ENCODE measurements at places on chromosomes 7 and 10.

DNA sequence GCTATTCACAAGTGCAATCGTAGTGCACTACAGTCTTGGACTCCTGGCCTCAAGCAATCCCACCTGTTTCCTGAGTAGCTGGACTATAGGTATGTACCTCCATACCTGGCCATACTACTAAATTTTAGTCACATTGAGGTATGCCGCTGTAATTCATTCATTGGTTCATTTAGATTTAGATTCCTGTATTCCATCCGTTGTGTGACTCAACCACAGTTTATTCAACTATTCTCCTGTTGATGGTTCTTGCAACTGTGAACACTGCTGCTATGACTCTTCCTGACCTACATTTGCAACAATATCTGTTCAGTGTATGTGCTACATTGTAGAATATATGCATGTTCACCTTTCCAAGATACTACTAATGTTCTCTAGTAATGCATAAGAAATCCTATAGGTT is 8.0 kb upstream of the ZCCHC24 start:
- no peak for DNase-seq

- DNase-seq = no peak
Measured at GRCh38 chr10:61752111-61753011, 89.6 kb downstream of the CABCOCO1 start.

DNA sequence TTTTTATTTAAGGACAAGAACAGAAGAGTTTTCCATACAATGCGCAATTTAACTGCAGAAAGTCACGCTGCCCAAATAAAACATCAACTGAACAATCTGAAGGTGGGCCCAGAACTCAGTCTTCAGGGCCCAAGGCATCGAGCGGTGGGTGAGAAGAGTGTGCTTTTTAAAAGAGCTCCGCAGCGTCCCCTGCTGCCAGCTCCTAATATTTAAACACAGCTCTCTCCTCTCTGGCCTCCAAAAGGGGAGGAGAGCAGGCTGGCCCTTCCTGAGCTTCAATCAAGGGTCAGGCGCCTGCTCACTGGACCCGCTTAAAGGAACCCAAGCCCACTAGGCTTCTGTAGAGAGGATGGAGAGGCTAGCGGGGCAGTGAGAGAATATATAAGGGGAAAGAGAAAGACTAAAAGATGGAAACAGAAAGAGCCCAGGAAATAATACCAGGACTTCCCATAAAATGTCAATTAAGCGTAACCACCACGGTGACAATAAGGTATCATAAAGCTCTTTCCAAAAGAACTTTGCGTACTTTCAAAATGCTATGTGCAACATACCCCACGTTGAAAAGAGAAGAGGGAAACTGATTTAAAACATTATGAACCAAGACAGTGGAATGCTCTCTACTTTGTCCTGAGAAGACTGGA is 2.8 kb downstream of the FAM53B start:
- DNase-seq = peak; percentile 84

DNA sequence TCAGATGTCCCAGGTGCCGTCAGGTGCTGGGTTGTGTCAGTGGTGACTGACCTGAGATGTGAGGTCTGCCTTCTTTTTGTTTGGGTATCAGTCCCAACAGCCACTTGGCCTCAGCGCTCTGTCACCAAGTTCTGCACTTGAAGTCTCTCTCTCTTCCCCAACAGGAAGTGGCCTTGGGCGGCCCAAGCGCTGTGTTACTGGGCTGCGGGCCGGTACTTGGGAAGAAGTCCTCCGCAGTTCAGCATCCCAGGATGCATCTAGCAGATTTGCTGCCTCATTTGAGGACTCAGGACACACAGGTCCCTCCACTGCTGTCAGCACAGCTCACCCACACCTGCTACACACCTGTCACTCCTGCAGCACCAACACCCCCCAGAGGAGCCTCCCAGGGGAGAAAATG is 40.1 kb downstream of the LYZL2 start:
- DNase-seq = no peak

DNA sequence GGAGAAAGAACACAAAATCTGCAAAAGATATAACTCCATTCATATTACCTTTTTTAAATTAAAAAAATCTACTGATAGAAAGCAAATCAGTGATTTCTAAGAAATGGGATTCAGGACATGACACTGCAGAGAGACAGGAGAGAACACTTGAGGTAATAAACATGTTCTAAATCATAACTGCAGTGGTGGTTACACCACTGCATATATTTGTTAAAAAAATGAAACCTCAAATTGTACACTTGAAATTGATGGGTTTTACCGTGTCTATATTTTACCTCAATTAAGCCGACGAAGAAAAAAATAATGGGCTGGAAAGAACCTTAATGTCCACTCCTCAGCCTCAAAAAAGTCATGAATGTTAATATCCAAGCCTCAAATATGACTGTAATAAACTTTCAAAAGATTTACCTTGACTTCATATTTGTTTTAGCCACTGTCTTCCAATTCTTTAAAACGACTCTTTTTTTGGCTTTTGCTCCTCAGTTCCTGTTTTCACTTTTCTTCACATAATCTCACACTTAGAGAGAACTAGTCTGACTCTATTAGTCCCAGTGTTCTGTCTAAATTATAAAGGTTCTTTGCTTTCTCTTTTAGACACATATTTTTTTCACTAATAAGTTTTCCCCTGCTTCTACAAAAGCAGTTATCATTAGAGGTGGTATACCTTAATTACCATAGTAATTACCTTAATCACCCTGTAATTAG is 502.4 kb downstream of the GRM8 start:
- DNase-seq = no peak

- DNase-seq = no peak
Measured at GRCh38 chr7:123979876-123980275, 53.0 kb downstream of the TMEM229A start.

- no peak for DNase-seq
Measured at GRCh38 chr7:8638076-8638475, 204.7 kb downstream of the NXPH1 start.

DNA sequence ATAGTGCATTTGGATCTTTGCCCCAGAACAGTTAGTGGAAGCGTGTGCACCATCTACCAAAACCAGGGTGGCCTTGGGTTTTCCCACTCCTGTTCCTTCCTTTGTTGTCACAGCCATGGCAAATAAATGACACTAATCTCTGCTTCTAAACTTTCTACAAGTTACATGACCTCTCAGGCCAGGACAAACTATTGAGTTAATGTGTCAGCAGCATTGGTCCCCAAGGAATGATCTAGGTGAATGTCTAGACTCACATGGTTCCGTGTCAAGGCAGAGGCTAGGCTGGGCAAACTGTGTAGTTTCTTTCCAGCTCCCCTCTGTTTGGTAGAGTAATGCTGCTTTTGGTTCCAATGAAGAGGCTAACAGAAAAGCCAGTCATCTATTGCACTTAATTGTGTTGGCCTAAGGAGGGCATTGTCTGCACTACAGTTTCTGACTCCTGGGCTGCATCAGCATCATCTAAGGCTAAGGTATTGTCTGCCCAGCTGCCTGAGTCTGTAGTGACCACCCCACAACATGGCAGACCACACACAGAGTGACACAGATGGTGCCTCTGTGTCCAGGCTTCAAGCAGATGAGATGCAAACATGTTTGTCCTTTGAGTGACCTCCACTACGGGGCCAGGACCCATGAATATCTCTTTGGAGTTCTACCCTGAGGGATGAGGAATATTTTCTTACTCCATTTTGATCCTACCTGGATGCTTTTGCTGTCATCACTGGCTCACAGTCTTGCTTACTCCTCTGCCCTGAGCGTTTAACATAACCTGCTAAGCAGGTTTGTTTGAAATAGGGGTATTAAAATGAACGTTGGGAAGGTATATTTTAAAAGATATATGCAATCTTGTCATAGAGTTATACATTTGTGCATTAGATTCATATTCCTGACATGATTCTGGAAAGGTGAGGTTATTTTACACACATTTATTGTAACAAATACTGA is 1.7 kb downstream of the CYP3A4 start:
- DNase-seq = no peak

DNA sequence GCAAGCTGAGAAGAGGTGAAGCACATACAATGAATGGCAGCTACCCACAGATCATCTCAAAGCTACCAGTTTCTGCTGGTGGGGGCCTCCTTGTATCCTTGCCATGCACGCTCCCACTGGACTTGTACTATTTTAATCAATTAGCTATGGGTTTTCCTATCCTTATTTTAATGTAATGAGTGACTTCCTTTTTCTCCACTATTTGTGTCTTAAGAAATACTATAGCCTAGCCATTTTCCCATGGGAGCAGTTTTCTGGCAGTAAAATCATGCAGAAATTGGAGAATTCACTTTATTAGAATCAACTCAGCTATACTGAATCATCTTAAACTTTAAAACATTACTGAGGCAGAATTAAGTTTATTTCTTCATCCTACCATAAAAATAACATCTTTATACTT is 73.5 kb downstream of the CTNNA3 start:
- DNase-seq = no peak

- DNase-seq = no peak
Measured at GRCh38 chr7:158272091-158272490, 315.5 kb downstream of the PTPRN2 start.

DNA sequence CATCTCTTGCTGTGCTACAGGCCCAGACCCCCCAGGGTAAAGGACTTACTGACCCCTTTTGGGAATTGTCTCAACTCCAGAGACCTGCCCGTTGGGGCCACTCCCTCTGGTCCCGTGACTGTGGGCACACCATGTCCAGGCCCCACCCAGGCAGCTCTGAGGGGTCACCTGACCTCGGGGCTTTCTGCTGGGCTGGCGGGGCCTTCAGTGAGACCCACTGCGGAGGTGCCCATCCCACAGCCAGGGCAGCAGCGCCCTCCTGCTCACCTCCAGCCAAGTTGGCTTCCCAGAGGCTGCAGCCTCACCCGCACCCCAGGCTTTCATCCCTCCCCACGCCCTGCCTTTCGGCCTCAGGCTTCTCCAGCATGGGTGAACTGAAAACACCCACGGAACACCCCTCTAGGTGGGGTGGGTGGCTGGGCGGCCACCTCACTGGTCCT is 147.2 kb downstream of the DNAJB6 start:
- no peak for DNase-seq

- no peak for DNase-seq
Measured at GRCh38 chr10:73251683-73252444, 580 bp downstream of the MRPS16 start.

DNA sequence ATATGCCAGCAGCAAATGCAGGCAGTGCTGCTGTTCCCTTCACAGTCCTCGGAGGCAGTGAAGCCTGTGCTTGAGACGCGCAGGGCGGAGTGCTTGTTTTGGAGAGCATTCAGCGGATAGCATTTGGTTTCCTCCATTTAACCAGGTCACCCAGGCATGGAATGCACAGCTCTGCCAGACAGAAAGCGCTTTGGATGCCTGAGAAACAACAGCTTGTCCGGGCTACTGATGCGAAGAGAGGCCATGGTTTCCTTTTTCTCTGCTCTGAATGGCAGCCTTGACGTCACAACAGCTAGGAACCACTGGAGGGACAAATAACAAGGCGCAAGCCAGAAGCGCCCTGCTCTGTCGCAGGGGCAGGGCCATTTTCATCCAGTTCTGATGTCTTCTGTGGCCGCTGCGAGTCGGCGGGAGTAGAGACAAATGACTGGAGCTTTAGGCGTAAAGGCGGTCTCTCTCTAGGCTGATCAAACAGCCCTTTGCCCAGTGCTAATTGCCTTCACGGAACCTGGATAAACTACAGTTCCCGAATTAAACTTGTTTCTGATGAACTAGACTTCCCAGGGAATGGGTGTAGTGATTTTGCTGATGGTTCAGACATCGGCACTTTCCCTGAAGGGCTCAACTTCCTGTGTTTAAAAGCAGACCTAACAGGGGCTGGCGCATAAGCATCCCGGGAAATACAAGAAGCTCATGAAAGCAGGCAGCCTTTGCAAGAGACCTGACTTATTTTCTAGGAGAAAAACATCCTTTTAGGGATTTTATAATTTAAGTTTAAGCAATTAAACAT is 187.6 kb upstream of the KLF14 start:
- DNase-seq = peak; percentile 17

DNA sequence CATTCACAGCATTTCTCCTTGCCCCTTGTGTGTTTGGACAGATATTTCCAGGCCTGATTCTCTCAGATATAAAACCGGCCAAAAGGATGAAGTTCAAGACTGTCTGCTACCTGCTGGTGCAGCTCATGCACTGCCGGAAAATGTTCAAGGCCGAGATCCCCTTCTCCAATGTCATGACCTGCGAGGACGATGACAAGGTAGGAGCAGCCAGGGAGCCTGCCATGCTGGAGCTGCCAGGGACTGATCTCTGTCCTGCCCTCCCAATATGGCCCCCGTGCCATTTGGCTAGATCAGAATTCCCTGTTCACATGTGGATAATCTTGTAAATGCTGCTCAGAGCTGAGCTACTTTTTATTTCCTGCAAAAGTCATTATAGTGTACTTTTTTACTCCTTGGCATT is 87.8 kb downstream of the ADCY1 start:
- DNase-seq = peak; percentile 16

GRCh38 chr10:24162206-24162985 is 46.5 kb upstream of the KIAA1217 start:
- DNase-seq = no peak

DNA sequence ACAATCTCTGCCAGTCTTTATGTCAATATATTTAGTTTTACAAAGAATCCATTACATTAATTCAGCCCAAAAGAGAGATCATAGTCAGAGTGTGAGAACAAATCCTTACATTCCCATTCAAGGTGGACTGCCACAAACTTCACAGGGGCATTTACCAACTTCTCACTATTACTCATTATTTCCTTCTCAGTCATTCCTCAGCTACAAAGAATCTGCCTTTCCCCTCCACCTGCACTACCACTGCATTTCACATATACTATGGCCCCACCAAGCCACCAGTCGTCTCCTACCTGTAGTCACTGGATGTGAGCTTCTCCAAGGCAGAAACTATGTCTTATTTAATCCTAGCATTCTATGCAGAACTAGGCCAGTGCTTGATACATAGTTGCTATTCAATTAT is 94.3 kb downstream of the USP6NL start:
- no peak for DNase-seq

GRCh38 chr7:134866617-134867016 is 87.2 kb downstream of the CALD1 start:
- DNase-seq = no peak

All from activated CD8-positive, alpha-beta T cell treated with anti-CD3 and anti-CD28 coated beads, Interleukin-2, amount 10 ng/mL, durations not matched to agents 7 days and 5 days (primary cell).